ENCODE measurements at places on chromosomes 7 and 10.

- DNase-seq: no peak
Observed at GRCh38 chr7:127252377-127252713, 396 bp downstream of the GRM8 start.

DNA sequence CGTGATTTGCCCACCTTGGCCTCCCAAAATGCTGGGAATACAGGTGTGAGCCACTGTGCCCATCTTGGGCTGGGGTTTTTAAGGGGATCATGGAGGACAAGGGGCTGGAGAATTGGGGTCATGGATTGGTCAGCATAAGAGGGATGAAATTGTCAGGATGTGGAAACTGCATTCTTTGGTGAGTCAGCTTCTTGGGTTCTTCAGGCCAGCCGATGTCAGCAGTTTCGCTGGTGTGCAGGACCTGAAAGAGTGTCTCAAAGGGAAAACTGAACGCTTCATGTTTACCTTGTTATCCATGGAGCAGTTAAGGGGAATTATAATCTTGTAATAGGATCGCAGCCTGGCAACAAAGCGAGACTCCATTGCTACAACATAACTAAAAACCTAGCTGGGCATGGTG lies 13.0 kb downstream of the GALNT17 start:
- no peak for DNase-seq

- no peak for DNase-seq
Observed at GRCh38 chr7:21851559-21851967, 94.1 kb downstream of the CDCA7L start.

GRCh38 chr10:21534604-21535493 lies 817 bp downstream of the MLLT10 start:
- DNase-seq: peak; percentile 11

- DNase-seq: no peak
Observed at GRCh38 chr7:20038676-20039075, 178.5 kb downstream of the MACC1 start.

- DNase-seq: no peak
Observed at GRCh38 chr10:110479710-110480109, 18.0 kb upstream of the DUSP5 start.

- no peak for DNase-seq
Observed at GRCh38 chr7:158397885-158398284, 189.7 kb downstream of the PTPRN2 start.

- DNase-seq: peak; percentile 78
Observed at GRCh38 chr7:121395961-121396757, at the start of gene FAM3C. TSS of gene FAM3C (minus strand) at chr7:121396308. CDS start at chr7:121382969, 13,339 bp downstream.

DNA sequence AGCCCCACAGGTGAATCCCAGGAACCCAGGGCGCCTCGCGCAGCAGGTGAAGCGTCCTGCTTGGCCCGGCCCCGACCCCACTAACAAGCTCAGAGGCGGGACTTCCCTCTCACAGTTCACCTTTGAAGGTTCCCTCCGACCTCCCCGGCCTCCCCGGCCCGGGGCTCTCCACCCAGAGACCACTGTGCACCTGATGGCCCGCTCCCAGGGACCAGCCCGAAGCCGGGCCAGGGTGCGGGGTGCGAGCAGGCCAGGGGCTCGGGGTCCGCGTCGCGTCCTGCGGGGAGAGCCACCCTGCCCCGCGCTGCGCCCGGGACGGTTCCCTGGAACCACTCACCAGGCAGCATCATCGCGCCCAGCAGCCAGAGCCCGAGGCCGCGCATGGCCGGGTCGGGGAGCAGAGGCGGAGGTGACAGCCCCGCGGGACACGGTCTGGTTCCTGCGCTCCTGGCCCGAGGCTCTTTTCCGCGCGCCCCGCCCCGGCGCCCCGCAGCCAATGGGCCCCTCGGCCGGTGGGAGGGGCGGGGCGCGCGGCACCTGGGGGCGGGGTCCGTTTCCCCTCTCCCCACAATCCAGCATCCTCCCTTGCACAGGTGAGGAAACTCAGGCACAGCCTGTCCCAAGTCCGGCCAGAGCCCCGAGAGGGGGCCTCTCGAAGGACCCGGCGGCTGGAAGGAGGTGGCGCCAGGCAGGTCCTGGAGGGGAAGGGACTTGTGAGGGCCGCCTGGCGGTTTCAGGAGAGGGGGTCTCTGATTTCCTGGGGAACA lies at the start of gene ADAM8:
Gene ADAM8 (minus strand): TSS at position 434 of the 767 bp plus-strand sequence. CDS start 51 bp downstream, at position 383.
- DNase-seq: no peak

DNA sequence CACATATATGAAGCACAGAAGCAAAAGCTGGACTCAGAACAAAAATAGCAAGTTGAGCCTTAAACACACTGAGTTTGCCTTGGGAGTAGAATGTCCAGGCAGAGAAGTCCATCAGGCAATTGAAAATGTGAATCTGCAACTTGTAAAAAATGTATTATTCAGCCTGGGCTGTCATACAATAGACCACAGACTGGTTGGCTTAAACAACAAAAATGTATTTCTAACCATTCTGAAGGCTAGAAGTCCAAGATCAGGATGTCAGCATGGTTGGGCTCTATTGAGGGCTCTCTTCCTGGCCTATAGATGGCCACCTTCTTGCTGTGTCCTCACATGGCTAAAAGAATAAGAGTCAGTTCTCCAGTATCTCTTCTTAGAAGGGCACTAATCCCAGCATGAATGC lies 76.5 kb upstream of the CAPZA2 start:
- DNase-seq: no peak

DNA sequence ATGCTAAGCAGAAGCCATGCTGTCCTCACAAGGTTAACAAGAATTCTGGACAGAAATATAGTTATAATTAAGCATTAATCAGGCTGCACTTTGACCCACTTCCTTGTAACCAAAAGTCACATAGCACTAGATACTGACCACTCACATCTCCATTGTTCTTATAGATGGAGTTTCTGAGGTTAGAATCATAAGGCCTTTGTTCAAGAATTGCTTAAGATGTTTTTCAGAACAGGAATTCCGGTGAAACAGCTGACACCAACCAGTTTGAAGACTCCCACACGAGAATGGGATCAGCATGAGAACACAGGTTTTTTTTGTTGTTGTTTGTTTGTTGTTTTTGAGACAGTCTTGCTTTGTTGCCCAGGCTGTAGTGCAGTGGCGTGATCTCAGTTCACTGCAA lies 488.3 kb upstream of the NRP1 start:
- DNase-seq: no peak

GRCh38 chr7:2680792-2681490 lies 7.1 kb upstream of the AMZ1 start:
- no peak for DNase-seq

DNA sequence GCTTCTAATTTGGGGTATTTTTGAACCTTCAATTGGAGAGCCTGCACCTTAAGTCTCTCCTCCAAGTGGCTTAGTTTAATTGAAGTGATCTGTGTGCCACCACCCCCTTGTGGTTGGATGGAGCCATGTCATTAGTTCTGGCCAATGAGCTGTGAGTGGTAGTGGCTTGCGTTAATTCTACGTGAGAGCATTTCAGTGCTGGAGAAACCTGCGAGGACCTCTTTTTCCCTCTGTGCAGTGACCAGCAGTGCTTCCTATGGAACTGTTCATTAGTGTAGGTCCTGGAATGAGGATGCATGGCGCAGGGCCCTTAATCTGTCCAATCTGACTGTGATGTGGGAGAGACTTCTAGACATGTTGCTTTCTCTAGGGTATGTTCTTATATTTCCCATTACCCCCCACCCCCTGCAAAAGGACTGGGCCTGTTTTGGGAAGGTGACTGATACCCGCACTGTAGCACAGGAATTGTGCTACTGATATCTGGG lies 3.8 kb downstream of the HILPDA start:
- DNase-seq: no peak

- DNase-seq: no peak
Observed at GRCh38 chr10:97849687-97850402, at the start of gene GOLGA7B. TSS of gene GOLGA7B (plus strand) at chr10:97849843. CDS start at chr10:97850304, 461 bp downstream.

GRCh38 chr7:32142649-32143048 lies 72.4 kb upstream of the PDE1C start:
- DNase-seq: no peak

DNA sequence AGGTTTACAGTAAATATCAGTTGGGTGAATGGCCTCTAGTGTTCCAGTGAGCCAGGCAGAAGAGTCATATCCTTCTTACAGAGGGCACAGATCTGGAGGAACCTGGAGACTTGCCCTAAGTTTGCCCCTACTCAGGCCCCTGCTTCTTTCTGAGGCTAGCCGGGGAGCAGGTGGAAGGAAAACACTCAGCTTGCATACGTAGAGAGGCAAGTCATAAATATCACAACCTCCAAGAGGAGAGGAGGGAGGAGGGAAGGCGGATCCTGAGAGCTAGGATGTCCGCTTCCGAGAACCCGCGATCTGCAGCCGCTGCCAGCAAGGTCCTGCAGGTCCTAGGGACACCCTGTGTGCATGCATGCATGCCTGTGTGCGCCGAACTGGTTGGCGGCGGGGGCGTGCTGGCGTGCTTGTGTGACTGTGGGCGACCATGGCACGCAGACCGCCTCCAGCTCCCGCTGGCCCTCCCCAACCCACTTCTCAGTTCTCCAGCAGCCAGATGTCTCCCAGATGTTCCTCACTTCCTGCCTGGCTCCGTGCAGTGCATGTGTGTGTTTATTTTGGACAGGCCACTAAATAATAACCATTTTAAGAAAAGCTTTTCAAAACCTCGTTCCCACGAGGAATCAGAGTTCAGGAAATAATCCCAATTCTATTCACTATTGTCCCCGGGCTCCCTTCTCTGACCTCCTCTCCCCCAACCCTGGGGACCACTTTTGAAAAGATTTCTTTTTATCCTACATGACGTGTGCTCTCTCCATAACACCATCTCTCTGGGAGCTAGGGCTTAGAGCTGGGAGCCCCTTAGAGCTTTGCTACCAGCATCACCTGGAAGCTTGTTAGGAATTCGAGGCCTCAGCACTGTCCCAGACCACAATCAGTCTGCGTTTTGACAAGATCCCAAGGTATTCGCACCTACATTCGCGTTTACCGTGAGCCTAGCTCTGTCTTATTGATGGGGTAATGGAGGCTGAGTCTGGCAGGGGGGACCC lies 32.4 kb downstream of the UNC5B start:
- DNase-seq: no peak

DNA sequence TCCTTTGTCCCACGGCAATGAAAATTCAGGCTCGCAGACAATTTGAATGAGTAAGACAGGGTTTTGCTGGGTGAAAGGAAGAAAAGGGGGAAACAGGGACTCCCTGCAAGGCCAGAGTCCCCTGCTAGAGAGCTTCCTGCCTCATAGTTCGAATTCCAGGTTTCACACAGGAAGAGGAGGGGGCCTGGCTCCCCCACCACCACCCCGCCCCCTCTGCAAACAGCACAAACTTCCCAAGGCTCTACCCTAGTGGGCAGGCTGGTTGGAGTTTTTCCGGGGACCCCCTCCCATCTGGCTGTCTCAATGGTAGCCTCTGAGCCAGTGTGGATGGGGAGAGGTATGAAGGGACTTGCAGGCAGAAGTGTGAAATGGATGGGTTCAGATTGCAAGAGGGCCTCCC lies 57.4 kb upstream of the NEBL start:
- DNase-seq: no peak

- no peak for DNase-seq
Observed at GRCh38 chr7:132065193-132065988, 509.0 kb upstream of the PODXL start.

- no peak for DNase-seq
Observed at GRCh38 chr7:96697822-96698221, 11.8 kb downstream of the SEM1 start.

GRCh38 chr10:127849921-127850320 lies 42.8 kb downstream of the CLRN3 start:
- no peak for DNase-seq

GRCh38 chr7:132417103-132417906 lies 159.0 kb downstream of the PLXNA4 start:
- no peak for DNase-seq

GRCh38 chr10:62691336-62691735 lies 113.2 kb upstream of the ADO start:
- DNase-seq: no peak

- DNase-seq: no peak
Observed at GRCh38 chr10:125060482-125060825, 99.9 kb downstream of the CTBP2 start.

- DNase-seq: peak; percentile 43
Observed at GRCh38 chr10:69044546-69044945, 43.4 kb upstream of the SRGN start.

DNA sequence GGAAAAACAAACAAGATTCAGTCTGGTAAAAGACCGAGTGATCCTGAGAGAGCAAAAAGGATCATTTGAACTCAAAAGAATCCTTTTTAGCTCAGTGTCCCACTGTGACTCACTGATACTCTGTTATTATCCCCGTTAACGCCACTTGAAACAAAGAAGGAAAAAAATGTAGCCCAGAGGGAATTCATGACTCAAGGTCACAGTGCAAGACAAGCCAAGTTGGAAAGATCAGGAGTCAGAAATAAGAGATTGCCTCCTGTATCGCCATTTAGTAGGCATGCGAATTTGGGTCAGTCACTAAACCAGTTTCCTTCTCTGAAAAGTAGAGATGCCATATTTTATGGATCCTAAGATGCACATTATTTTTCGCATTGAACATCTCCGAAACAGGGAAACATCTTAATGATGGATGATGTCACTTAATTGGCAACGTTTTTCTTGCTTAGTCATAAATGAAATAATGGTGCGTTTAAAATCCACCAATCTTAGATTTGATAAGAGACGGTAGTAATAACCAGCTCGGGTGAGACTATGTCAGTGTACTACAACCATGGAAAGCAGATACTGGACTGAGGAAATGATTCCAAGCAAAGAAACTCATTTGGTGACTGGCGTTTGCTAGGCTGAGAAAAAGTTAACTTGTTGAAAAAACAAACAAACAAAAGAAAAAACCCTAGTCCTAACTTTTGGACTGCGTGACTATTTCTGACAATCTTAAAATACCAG lies 502.0 kb upstream of the CELF2 start:
- no peak for DNase-seq

DNA sequence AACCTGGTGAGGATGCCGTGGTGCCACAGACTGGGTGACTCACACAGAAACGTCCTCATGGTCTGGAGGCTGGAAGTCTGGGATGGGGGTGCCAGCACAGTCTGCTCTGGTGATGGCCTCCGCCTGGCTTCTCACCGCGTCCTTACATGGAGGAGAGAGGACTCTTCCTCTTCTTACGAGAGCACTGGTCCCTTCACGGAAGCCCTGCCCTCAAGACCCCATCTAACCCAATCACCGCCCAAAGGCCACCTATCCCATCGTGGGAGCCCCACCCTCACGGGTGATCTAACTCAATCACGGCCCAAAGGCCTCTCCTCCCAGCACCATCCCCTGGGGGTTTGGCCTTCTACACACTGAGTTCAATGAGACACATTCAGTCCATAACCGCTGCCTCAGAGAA lies 137.7 kb downstream of the PTPRN2 start:
- DNase-seq: no peak

- DNase-seq: no peak
Observed at GRCh38 chr10:88062385-88062784, 199.0 kb downstream of the PTEN start.

DNA sequence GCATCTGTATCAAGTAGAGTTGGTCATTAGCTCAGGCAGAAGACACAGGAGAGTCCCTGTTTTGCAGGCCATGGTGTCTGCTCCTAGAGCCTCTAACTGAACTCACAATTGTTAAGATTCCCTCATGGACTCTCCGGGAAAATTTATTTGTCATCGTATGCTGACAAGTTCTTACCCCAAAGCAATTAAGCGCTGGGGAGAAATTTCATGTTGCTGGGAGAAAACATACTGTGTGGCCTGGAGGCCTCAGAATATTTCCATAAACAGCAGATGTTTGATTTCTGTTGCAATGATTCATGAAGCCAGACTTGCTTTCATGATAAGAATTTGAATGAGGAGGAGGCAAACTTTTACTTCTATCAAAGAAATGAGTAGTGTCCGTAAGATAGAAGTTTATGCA lies 583.2 kb downstream of the GATA3 start:
- no peak for DNase-seq

Measured in KG1 (cell line).